Activated naive CD8-positive, alpha-beta T cell treated with anti-CD3 and anti-CD28 coated beads for 36 hours (primary cell): ENCODE measurements at places on chromosomes 7 and 10. TPM values are rescaled to one million over a fixed set of nuclear protein-coding genes. Genes with fewer than 3 reads are reported as not detected.
A peak's percentile ranks its signal among the peaks of the same experiment; 100 is the strongest.

Gene COL17A1
- total RNA-seq: not detected

GRCh38 chr10:26739071-26739631 lies 41.6 kb downstream of the PDSS1 start:
- H3K4me3 ChIP-seq: no peak overlapping the region
- H3K4me1 ChIP-seq: peaks cover 20% of the 10 kb centered on the region
- no peaks in the 10 kb centered on the region for H3K27me3 ChIP-seq
- H3K27ac ChIP-seq: peak overlapping the region; percentile 66
- DNase-seq: no peak
- H3K36me3 ChIP-seq: peaks cover 53% of the 10 kb centered on the region

DNA sequence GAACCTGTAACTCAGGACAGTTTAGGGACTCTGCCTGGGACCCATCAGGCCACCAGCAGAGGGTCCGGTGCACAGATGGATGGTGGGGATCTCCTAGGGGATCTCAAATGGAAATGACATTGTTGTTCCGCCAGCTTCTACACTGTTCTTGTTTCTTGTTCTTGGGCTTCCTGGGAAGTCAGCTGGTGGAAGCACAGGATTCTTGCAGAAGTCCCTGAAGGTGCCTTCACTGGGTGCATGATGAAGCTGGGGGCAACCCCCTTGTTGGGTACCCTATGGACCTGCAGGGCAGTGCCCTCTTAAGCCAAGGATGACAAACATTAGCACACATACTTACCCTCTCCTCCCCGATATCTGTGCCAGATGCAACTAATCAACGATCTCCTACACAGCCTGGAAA lies 18.6 kb downstream of the SFTPD start:
- no peak for DNase-seq
- peaks cover 27% of the 10 kb centered on the region for H3K27me3 ChIP-seq
- peaks cover 5% of the 10 kb centered on the region for H3K4me1 ChIP-seq
- no peaks in the 10 kb centered on the region for H3K36me3 ChIP-seq
- H3K27ac ChIP-seq: no peak overlapping the region

Gene NUTM2A
- total RNA-seq: 0.47 TPM

DNA sequence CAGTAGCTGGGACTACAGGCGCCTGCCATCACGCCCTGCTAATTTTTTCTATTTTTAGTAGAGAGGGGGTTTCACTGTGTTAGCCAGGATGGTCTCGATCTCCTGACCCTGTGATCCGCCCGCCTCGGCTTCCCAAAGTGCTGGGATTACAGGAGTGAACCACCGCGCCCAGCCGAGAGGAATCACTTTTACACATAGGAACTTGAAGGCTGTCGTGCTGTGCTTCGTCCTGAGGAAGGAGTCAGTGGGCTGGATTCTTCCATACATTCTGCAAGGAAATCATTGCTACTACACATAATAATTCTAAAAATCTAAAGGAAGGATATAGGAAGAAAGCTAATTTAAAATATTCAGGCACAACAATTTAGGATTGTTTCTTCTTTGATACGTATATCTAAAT lies 48.8 kb upstream of the ZPBP start:
- H3K27me3 ChIP-seq: no peaks in the 10 kb centered on the region
- H3K27ac ChIP-seq: no peak overlapping the region
- no peak overlapping the region for H3K4me3 ChIP-seq
- H3K36me3 ChIP-seq: peaks cover 1% of the 10 kb centered on the region
- DNase-seq: no peak

DNA sequence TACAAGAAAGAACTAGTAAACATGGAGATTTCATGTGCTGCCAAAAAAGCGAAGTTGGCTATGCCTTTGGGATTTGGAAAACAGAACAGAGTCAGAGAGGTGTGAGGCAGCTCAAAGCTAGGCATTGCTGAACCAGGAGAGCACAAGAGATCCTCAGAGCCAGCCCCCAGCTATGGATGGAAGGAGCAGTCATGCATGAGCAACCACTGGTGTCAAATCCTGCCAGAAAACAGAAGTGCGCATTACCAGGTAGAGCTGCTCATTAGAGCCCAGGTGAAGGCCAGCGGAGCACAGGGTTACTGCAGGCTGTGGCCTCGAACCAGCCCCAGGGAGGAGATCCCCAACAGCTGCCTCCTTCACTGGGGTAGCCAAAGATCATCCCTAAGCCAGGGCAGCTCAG lies 173.2 kb upstream of the KIAA1217 start:
- no peaks in the 10 kb centered on the region for H3K27me3 ChIP-seq
- no peak overlapping the region for H3K27ac ChIP-seq
- no peaks in the 10 kb centered on the region for H3K4me1 ChIP-seq
- DNase-seq: no peak

GRCh38 chr7:131219312-131220041 lies 108.2 kb upstream of the MKLN1 start:
- DNase-seq: no peak
- no peak overlapping the region for H3K4me3 ChIP-seq
- no peak overlapping the region for H3K27ac ChIP-seq
- no peaks in the 10 kb centered on the region for H3K36me3 ChIP-seq

GRCh38 chr7:29243910-29244655 lies 49.5 kb downstream of the CHN2 start:
- H3K4me1 ChIP-seq: peaks cover 16% of the 10 kb centered on the region
- H3K27me3 ChIP-seq: peaks cover 12% of the 10 kb centered on the region
- no peaks in the 10 kb centered on the region for H3K36me3 ChIP-seq
- H3K27ac ChIP-seq: peak overlapping the region; percentile 22
- peak overlapping the region; percentile 6 for H3K4me3 ChIP-seq

Gene PTCD1
- 9.1 TPM for total RNA-seq

DNA sequence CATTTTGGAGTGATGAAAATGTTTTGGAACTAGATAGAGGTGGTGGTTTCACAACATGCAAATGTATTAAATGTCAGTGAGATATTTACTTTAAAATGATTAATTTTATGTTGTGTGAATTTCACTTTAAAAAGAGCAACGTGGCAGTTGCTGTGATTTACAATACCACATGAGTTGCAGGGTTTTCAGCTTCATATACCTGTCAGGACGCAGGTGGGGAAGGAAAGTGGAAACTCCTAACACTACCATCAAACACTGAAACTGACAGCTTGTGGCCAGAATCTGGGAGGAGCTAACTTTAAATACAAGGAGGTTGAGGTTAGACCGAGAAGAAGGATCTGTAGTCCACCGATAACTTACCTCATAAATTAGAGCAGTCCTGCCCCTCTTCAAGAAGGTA lies 168.9 kb upstream of the TMEM72 start:
- H3K36me3 ChIP-seq: no peaks in the 10 kb centered on the region
- H3K4me1 ChIP-seq: no peaks in the 10 kb centered on the region
- no peak overlapping the region for H3K4me3 ChIP-seq
- DNase-seq: no peak

Gene CDC123
- total RNA-seq: 162 TPM

Gene SRRM3
- not detected for total RNA-seq

- H3K27me3 ChIP-seq: no peaks in the 10 kb centered on the region
- DNase-seq: no peak
- H3K27ac ChIP-seq: no peak overlapping the region
- H3K4me3 ChIP-seq: no peak overlapping the region
- H3K4me1 ChIP-seq: no peaks in the 10 kb centered on the region
Observed at GRCh38 chr10:113423981-113424721, 128.7 kb upstream of the HABP2 start.
